ENCODE measurements at places on chromosomes 11 and 22.

DNA sequence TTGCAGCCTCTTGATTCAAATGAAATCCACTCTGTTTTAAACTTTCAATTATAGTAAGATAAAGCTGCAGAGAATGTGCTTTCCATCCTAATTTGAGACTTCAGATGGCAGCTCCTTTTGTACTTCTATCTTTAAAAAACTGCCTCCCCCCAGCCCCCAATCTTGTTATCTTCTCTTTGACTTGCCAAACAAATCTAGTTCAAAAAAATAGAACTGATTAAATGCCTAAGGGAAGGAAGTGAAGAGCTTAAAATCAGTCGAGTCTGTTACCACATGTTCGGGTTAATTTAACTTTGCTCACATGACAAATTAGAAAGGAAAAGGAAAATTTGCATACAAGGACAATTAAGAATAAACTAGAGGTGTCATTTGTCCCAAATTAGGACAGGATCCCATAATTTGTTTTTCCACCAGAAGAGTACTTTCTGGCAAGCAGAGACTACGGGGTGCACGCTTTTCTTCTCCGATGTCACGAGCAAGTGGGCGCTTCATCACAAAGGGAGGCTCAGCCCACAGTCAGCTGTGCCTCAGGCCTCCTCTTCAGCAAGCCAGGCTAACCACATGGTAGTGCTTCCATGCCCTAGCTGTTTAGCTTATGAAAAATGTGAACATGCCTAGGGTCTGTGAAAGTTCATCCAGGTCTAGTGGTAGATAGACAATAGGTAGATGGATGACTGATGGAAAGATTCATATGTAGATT lies 69.0 kb upstream of the LDLRAD3 start:
- no peak for DNase-seq

DNA sequence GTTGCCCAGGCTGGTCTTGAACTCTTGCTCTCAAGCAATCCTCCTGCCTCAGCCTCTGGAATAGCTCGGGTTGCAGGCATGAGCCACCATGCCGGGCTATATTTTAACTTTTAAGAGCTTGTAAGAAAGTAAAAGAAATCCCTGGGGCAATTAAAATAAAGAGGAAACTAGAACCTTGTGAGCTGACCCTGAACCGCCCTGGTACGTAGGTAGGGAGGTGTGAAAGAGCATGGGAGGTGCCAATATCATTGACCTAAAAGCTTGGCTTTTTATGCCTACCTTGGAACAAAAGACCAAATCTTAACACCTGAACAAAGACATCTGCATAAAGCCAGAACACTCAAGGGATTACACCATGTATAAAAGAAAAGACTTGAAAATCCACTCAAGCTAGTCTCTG lies 595.1 kb downstream of the SOX6 start:
- no peak for DNase-seq

GRCh38 chr11:121464352-121464946 lies 11.7 kb upstream of the SORL1-AS1 start:
- DNase-seq = peak; percentile 70

DNA sequence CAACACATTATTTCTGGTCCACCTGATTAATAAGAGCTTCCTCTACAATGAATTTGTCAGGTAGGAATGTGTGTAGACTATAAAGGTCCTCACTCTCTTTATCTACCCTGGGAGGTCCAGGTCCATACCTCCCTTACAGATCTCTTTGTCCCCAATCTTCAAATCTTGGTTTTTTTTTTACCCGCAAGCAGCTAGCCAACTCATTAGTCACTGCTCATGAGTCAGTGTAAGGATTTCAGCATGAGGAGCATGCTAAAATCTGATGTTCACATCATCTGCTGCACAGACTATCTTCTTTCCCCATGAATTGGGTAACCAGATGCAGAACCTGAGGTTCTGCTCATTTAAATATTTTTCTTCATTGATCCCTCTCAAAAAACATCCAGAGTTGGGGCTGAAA lies 397.0 kb upstream of the ISX start:
- no peak for DNase-seq

GRCh38 chr11:7253800-7254199 lies 2.1 kb downstream of the SYT9 start:
- no peak for DNase-seq

- DNase-seq = no peak
Observed at GRCh38 chr11:27740362-27741013, 40.2 kb upstream of the BDNF start.

GRCh38 chr22:26838471-26838825 lies 181.1 kb downstream of the MIAT start:
- DNase-seq = no peak

GRCh38 chr22:44838316-44839016 lies 86.1 kb downstream of the ARHGAP8 start:
- no peak for DNase-seq

- no peak for DNase-seq
Observed at GRCh38 chr11:9142732-9143131, 51.3 kb upstream of the SCUBE2 start.

DNA sequence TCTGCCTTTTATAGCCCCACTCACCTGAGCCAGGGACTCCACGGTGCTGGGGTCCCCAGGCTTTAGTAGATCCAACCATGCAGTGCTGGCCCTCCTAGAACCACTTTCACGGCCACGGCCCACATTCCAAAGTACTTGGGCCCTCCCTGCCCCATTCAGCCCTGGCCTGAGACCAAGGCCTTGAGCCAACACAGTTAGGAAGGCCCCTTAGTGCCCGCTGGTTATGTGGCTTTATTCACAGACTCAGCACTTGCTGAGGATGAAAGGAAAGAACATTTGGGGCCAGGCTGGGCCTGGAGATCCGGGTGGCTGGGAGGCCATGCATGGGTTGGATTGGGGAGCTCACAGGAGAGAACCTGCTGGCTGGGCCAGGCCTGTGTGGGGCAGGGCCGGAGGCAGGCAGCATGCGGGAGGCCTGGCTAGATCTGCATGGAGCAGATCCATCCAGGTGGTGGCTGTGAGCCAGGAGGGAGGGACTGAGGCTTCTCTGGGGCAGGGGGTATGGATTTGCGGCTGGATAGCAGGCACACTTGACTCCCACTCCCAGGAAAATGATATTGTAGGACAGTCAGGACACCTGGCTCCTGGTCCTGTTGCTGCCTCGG lies 12.6 kb downstream of the CHRM1 start:
- no peak for DNase-seq

DNA sequence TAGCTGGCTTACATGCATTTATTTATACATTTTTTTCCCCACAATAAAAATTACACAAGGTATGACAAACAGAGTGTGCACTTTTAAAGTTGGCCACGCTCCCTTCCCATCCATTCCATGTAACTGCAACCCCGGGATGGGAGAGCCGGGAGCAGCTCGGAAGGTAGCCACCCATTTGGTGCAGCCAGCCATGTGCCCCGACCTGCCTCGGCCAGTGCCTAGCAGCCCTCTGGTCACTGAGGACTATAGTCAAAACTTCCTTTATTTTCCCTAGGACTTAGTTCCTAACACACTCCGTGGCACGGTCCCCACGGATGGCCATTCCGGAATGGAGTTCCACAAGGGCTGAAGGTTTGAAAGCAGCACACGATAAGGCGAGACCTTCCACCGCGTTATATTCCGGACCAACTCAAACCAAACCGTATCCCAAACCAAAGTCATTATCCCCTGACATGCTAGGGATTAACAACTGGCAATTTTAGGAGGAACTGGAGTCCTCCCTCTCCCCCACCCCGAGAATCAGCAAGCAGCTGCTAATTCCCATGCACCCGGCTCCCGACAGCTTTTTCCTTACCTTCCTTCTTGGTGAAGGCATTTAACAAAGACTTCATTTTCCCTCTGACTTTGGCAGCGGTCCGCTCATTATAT lies 426.4 kb downstream of the SHANK2 start:
- no peak for DNase-seq

- DNase-seq = no peak
Observed at GRCh38 chr22:25025491-25026400, 73.2 kb downstream of the KIAA1671 start.

- no peak for DNase-seq
Observed at GRCh38 chr22:22061085-22062077, 78.8 kb upstream of the TOP3B start.

- DNase-seq = no peak
Observed at GRCh38 chr22:30044369-30044768, 35.9 kb upstream of the HORMAD2 start.

GRCh38 chr11:120932305-120932915 lies 91.5 kb upstream of the TBCEL start:
- no peak for DNase-seq

- DNase-seq = no peak
Observed at GRCh38 chr11:78438298-78438975, 20.8 kb upstream of the GAB2 start.

DNA sequence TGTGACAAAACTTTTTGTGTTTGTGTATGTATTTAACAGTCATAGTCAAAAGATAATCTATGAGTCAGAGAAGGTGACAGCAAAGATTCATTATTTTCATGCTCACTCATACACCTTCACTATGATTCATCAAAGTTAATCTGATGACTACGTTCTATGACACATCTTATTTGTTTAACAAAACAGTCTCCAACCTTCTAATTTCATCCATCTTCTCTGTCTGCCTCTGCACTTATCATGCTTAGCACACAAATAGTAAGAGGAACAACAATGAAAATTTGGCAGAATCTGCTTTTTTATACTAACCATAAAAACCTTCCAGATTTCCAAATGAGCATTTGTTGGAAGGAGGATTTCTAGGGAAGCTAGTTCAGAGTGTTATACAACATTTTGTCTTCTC lies 568.9 kb downstream of the LUZP2 start:
- DNase-seq = no peak

- no peak for DNase-seq
Observed at GRCh38 chr11:62505059-62505439, 41.6 kb downstream of the AHNAK start.

DNA sequence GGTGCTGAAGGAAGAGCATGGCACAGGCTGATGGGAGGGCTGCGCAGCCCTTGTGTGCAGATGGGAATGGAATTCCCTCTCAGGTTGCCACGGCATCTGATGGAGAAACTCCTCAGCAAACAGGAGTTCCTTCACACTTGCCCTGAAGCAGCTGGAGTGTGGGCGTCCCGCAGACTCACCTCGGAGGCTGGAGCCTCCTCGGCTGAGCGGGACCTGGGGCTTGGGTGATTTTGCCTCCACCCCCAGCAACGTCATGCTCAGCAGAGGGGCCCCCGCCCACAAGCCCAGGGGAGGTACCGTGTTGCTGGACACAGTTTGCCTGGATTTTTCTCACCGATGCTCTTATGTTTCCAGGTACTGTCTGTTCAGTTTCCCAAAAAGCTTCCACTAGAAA lies 63.4 kb downstream of the MYO7A start:
- DNase-seq = no peak

GRCh38 chr11:115659061-115659963 lies 155.1 kb upstream of the CADM1 start:
- no peak for DNase-seq

GRCh38 chr11:65426839-65427690 lies 4.5 kb downstream of the NEAT1 start:
- no peak for DNase-seq

GRCh38 chr11:126257764-126258163 lies 10.9 kb downstream of the SRPRA start:
- no peak for DNase-seq

GRCh38 chr11:20031155-20032001 lies 128.9 kb downstream of the DBX1 start:
- no peak for DNase-seq

DNA sequence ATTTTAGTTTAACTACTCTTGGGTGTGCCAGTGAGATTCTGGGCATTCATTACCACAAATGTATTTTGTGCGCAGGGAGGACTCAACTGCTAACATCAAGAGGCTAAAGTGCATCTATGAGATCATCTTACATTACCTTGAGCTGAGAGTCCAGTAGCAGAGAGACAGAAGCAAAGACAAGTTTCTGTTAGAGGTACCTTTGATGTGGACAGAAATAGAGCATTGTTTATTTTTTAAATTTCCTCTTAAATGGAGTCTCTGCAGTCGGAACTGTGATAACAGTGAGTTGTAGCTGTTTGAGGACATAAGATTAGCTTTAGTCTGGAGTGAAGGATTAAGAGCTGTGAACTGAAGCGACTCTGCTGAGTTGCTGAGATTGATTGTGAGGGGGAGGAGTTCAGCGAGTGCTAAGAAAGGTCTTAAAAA lies 297.0 kb downstream of the CADM1 start:
- DNase-seq = no peak

DNA sequence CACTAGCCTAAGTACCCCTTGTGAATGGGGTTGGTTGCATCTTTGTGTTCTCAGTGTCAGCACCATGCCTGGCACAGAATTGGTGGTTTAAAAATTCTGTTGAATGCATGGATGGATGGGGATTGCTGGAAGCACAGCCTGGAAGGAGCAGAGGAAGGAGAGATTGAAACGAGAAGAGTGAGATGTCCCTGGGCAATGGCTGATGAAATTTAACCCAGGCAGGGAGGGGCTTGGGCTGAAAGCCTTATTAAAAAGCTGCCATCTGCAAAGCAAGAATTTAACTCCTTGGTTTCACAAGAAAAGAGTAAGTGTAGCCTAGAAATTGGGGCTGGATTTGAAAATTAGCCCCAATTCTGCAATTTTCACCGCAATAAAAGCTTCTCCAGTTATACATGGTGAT lies 126.7 kb downstream of the TEAD1 start:
- no peak for DNase-seq

GRCh38 chr22:27999876-28000275 lies 80.8 kb upstream of the PITPNB start:
- DNase-seq = no peak

DNA sequence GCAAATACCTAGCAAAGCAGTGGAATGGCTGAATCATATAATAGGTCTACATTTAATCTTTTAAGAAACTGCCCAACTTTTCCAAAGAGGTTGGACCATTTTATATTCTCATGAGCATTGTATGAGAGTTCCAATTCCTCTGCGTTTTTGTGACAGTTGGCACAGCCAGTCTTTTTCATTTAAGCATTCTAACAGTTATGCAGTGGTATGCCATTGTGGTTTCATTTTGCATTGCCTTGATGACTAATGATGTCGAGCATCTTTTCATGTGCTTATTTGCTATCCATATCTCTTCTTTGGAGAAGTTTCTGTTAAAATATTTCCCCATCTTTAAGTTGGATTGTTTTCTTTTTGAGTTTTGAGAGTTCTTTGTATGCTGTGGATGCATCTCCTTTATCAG lies 38.7 kb downstream of the EIF3F start:
- DNase-seq = no peak

- no peak for DNase-seq
Observed at GRCh38 chr11:117914398-117914761, 14.8 kb downstream of the TMPRSS13 start.

DNA sequence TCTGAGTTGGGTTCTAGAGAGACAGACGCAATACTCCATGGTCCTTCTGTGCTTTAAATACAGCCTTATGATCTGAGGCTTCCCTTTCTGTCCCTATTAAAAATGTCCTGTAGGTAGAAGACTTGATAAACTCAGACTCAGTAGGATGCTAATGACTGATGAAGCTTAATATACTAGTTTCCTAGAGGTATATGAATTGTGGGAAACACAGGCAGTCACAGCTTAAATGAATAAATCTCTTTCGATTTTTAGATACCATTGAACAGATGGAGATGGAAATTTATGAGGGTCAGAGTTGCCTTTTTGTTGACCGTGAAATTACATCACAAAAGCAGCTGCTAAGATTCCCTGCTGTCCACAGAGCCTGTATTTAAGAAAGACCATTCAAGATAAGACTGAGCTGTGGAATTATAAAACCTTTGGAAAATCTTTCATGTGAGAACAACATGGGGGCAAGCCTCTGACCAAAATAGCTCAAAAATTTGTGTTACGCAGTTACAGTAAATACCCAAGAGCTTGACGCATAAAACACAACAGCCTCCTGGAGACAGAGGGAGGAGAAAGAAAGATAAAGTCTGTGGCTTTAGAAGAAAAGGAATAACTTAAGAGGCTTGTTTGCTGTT lies 172.3 kb downstream of the AASDHPPT start:
- no peak for DNase-seq
